ENCODE measurements at places on chromosomes 1 and 21.

DNA sequence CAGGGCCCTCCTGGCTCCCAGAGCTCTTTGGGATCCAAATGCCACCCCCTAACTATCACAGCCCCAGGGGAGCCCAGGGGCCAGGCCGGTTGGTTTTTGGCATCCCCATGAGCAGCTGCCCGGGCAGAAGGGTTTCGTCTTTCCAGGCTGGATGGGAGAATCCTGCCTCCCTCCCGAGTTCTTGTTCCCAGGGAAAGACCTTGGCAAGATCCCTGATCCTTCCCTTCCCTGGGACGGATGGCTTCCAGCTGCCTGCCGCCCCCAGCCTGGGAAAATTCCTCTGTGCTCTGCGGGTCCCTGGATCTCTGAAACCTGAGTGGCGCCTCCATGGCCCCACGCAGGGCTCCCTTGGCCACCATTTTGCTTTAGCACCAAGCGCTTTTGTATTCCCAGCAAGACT is 55.6 kb downstream of the TAS1R2 start:
- no peak for DNase-seq

- DNase-seq, result no peak
Observed at GRCh38 chr1:154801234-154802011, 68.7 kb downstream of the KCNN3 start.

GRCh38 chr1:182087719-182088350 is 26.3 kb upstream of the ZNF648 start:
- no peak for DNase-seq

DNA sequence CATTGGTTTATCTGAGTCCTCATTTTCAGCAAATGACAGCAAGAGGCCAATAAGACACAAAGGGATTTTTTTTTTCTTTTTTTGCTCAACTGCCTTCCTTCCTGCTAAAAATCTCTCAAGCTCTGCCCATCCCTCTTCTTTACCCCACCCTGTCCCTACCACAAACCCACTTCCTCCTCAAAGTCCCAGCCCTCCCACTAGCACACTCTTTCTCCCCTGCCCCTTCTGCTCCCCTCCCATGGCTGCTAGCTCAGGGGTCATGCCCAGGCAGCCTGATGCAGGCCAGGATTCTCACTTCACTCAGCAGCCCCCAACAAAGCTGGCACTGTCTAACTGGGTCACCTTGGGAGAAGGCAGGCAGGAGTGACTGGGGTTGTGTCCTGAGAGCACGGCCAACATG is 28.8 kb upstream of the PPP2R5A start:
- DNase-seq, result no peak

- no peak for DNase-seq
Observed at GRCh38 chr1:182952677-182953444, at the start of gene SHCBP1L. Gene SHCBP1L, minus strand, starts transcription at chr1:182953166. Its CDS starts 33 bp downstream, at chr1:182953133.

DNA sequence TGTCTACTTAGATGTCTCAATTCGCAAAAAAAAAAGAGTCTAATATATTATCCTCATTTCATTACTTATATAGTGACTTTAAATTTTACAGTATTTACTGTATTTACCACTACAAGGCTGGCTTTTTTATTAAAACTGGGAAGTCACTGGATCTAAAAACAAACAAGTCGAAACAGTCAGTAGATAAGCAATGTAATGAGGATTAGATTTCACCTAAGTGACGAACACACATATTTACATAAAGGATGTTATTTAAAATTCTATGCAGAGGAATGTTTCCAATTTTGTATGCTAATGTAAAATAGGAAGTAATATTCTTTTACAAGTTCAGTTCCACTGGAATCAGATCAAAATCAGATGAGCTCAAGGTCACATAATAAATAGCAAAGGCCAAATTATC is 28.3 kb downstream of the TTC13 start:
- DNase-seq, result no peak

GRCh38 chr21:45950740-45951515 is 30.6 kb upstream of the COL6A1 start:
- no peak for DNase-seq

Data from activated CD8-positive, alpha-beta memory T cell treated with anti-CD3 and anti-CD28 coated beads for 48 hours (primary cell).